ENCODE measurements at places on chromosomes 16 and 17. TPM values are rescaled to one million over a fixed set of nuclear protein-coding genes. Genes with fewer than 3 reads are reported as not detected.
A peak's percentile ranks its signal among the peaks of the same experiment; 100 is the strongest.

FBXL16 gene
- 7.5 TPM for total RNA-seq

GRCh38 chr17:70521821-70522256 is 352.5 kb downstream of the KCNJ2 start:
- peak; percentile 31 for DNase-seq

ACSM3 gene
- total RNA-seq, result 4.0 TPM

SULT1A2 gene
- total RNA-seq, result 0.17 TPM

- no peak for DNase-seq
Observed at GRCh38 chr16:75238853-75239541, 12.4 kb downstream of the BCAR1 start.

GRCh38 chr17:77464988-77465357 is 324.2 kb downstream of the SEC14L1 start:
- DNase-seq, result no peak

VKORC1 gene
- 127 TPM for total RNA-seq

- peak; percentile 49 for DNase-seq
Observed at GRCh38 chr16:89375686-89376085, 114.7 kb downstream of the ANKRD11 start.

DNA sequence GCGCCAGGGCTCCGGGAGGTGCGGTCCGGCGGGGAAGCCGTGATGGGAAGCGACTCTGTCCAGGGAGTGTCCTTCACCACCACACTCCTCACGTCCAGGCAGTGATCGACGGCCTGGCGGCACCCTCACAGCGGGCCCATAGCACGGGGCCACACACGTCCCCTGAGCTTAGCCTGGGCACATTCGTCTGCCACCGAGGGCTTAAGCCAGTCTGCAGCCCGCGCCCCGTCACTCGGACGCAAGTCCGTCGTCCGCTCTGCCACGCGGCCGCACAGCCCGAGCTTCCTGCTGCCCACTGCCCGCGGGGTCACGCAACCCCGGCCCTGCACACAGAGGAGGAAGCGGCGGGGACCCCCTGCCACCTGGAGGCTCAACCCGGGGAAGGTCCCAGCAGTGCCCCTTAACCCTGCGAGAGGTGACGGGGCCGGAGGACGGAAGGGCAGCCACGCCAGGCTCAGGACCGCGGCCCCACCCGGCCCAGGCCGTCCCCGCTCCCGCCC is 3.0 kb upstream of the TBX2 start:
- DNase-seq, result no peak

GRCh38 chr16:57150682-57151330 is 35.0 kb downstream of the PSME3IP1 start:
- DNase-seq, result no peak

DNA sequence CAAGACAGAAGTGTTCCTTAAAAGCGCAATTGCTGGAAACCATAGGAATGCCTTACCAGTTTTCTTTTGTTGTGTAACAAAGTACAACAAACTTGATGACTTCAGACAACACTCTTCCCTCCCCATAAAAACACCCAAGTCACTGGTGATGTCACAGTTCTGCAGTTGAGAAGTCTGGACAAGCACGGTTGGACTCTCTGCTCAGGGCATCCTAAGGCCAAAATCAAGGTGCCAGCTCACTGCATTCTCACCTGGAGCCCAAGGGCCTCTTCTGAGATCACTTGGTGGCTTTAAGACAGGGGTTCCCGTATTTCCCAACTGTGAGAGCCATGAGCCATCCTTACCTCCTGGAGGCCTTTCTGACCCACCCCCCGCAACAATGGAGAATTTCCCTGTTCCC is 45.6 kb upstream of the MEAK7 start:
- DNase-seq, result no peak

- no peak for DNase-seq
Observed at GRCh38 chr17:66636111-66636510, 198.8 kb upstream of the CACNG5 start.

NOS2 gene
- total RNA-seq, result not detected

ZNF597 gene
- not detected for total RNA-seq

GRCh38 chr17:71472809-71473789 is 647.7 kb upstream of the SOX9 start:
- DNase-seq, result peak; percentile 87

- DNase-seq, result peak; percentile 35
Observed at GRCh38 chr16:20879175-20880040, 20.8 kb downstream of the DCUN1D3 start.

DNA sequence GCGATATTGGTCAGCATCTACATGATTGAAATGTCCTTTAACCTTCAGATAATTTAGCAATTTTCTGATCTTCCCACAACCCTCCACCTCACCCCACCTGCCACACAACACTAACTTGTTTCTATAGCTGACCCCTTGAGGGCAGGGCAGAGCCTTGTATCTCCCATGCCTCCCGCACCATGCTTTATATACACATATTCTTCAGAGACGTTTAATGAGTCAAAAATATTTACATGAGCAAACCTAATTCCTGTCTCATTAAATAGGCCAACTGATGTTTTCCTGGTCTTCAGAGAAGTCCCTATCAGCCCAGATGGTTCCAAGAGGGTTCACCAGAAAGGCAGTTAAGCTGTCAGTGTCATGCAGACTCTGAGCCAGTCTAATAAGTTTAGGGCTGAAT is 6.6 kb upstream of the DHRS7C start:
- DNase-seq, result peak; percentile 17

GRCh38 chr17:35846055-35846809 is 22.5 kb downstream of the HEATR9 start:
- no peak for DNase-seq

DNA sequence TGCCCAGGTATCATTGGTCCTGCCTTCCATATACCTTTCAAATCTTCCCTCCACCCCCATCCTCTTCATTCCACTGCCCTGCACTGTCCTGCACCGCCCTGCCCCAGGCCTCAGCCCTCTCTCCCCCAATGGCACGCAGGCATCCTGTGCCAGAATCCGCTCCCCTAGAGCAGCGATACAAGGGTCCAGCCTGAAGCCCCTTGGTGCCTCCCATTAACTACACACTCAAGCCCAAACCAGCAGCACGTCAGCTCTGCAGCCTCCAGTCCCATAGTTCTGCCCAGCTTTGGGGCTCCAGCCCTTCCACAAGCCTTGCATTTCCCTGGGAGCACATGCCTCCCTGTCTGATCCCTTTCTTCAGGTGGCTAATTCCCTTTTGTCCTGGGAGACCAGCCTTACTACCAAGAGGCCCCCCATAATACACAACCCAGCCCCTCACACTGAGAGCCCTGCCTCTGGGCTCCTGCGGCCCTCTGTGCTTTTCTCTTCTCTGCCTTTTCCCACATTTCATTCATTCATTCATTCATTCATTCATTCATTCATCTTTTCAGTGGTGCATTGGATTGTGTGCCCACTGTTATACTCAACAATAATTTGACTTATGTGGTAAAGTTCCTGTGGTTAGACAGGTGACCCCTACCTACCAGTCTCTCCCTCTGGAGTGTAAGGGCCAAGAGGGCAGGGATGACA is 26.8 kb upstream of the DLX3 start:
- DNase-seq, result no peak

DNA sequence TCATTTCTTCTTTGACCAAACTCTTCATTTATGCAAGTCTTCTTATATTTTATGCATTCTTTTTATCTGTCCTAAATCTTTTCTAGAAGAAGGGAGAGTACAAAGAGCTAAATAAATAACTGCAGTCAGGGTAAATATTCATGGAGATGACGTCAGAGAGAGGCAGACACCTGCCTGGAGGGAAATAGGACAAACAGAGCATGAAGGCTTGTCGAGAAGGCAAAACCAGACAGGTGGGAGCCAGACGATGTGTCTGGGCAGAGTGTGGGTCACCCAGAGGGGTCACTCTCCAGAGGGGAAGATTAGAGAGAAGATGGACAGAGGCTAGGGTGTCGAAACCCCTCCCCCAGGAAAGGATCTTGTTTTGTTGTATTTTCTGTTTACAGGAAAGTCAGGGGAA is 78.3 kb upstream of the RPL38 start:
- DNase-seq, result no peak

DNA sequence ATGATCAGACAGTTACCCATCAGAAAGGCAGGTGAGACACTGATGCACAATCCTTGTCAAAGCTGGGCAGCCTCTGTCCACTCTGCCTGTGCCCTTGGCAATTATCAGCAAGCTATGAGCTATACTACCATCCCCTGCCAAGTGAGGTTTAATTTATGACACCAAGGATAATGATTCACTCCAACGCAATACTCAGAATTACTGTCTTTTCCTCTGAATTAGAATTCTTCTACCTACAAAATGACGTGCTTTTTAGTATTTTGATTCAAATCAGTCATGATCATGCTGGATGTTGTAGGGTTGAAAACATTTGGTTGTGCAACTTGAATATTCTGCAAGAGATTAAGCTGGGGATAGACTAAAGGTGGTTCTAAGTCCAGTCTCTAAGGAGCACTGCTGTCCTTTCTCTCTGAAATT is 116.8 kb upstream of the SOX9 start:
- peak; percentile 63 for DNase-seq

DNA sequence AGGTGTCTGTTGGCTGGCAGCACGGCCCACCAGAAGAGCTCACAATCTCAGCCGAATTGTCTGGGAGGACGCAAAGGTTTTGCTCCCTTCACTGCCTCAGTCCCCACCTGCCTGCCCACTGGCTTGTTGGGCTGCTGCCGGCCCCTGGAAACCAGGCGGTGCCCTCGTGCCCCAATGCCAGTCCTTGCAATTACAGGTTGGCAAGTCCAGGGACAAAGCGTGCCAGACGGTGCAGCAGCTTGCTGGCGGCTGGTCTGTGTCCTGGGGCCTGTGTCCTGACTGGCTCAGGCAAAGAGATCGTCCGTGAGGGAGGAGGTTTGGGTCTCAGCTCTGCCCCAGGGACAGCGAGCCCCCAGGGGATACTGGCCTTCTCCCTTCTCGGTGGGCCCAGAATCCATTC is 24.6 kb upstream of the SPNS2 start:
- DNase-seq, result no peak

GRCh38 chr16:76486740-76487139 is 209.5 kb downstream of the CNTNAP4 start:
- no peak for DNase-seq

- no peak for DNase-seq
Observed at GRCh38 chr16:2866431-2866830, 8.5 kb upstream of the PRSS22 start.

DNA sequence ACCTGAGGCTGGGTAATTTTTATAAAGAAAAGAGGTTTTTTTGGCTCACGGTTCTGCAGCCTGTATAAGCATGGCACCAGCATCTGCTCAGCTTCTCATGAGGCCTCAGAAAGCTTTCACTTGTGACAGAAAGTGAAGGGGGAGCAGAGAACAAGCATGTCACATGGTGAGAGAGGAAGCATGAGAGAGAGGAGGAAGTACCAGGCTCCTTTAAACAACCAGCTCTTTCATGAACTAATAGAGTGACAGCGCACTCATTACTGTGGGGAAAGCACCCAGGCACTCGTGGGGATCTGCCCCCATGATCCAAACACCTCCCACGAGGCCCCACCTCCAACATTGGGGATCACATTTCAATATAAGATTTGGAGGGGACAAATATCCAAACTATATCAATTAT is 86.8 kb downstream of the USP32 start:
- DNase-seq, result no peak

KRTAP1-5 gene
- not detected for total RNA-seq

- no peak for DNase-seq
Observed at GRCh38 chr17:48578616-48579470, 693 bp upstream of the HOXB4 start.

DNA sequence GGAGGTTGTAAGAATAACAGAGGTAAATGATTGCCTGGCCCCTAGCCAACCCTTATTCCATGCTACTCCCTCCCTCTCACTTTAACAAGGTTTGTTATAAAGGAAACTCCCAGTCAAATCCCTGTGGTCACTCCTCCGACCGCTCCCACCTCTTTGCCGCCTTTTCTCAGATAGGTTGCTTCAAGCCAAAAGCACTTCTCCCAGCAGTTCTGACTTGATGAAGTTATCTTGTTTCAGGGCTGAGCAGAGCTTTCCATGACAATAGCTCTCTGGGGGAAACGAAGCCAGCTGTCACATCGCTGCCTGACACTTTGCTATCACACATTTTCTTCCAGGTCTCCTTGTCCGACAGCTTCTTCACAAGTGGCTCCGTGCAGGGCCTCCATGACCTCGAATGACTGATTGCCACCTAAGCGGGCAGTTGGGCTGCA is 278.6 kb downstream of the HAPSTR1 start:
- no peak for DNase-seq

DNA sequence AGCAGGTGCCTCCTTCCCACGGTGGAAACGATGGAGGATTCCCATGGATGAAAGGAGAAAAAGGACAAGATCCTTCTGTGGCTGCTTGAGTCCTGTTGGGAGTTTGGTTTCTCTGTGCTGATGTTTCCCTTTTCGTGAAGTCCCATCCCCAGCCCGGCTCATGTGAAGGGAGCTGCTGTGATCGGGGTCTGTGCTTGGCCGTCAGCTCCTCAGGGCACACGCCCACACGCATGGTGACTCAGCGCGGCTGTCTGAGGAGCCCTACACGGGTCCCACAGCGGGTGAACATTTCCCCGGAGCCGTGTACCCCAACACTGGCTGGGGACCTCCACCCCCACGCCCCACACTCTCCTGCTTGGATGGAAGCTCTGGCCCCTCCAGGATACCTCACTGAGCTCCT is 44.5 kb upstream of the SSTR5 start:
- DNase-seq, result no peak

SAMD14 gene
- 0.11 TPM for total RNA-seq

DNA sequence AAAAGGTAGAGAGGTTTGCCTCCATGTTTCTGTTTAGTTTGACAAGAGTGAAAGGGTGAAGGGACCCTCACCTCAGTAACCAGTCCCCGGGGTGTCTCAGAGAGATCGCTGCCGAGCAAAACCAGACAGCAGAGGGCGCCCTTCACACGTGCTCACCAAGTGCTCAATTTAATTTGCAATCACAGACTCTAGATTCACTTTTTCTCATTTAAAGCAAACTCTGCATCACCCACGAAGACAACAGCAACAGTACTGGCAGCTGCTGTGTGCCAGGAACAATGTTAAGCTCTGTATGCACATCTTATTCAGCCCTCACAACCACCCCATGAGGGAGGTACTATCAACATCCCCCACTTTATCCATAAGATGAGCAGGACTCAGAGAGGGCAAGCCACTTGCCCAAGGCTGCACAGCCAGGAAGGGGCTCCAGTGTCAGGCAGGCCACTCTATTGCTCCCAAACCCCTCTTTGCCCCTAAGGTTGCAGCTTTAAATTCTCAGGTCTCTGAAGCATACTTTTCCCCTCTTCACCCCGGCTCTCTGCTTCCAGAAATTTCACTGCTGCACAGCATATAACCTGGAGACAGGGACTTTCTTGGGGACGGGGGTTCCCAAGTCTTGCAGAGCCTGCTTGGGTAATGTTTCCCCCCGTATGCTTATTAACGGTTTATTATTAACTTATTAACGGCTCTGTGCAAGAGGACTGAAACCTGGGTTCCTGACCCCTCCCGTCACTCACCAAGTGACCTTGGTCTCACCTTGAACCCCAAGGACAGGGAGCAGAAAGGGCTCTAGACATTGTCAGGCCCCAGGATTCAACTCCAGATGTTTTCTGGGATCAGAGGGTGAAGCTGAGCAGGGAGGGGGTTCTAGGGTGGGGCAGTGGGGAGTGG is 70.9 kb downstream of the CNGB1 start:
- DNase-seq, result peak; percentile 68

- no peak for DNase-seq
Observed at GRCh38 chr17:13352747-13353415, 248.8 kb downstream of the HS3ST3A1 start.

- DNase-seq, result peak; percentile 49
Observed at GRCh38 chr17:71548540-71549190, 572.2 kb upstream of the SOX9 start.

C16orf86 gene
- total RNA-seq, result not detected

C16orf95 gene
- 3.3 TPM for total RNA-seq

GRCh38 chr16:9159839-9160550 is 68.6 kb downstream of the HAPSTR1 start:
- peak; percentile 74 for DNase-seq

- DNase-seq, result no peak
Observed at GRCh38 chr17:55261311-55261710, 3.4 kb upstream of the HLF start.

GPR142 gene
- total RNA-seq, result not detected

ZNF19 gene
- total RNA-seq, result 1.5 TPM

MPP3 gene
- 46.8 TPM for total RNA-seq
